ENCODE measurements at places on chromosomes 1 and 21.

DNA sequence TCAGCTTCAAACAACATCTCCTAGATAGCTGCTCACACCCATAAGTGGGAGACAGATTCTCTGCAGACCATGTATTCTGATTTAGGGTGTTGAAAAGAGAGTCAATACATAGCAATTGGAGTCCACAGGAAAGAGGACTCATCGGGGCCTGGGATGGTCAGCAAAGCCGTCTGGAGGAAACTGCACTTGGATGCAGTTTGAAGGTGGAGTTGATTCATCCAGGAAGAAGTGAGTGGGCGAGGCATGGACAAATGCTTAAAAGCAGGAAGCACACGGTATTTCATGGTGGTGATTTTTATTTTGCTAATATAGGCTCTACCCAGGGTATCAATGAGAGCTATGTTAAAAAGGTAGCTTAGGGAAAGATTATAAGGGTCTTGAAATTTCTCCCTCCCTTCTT, 36.8 kb upstream of the DIRAS3 start:
- DNase-seq, result peak; percentile 53

DNA sequence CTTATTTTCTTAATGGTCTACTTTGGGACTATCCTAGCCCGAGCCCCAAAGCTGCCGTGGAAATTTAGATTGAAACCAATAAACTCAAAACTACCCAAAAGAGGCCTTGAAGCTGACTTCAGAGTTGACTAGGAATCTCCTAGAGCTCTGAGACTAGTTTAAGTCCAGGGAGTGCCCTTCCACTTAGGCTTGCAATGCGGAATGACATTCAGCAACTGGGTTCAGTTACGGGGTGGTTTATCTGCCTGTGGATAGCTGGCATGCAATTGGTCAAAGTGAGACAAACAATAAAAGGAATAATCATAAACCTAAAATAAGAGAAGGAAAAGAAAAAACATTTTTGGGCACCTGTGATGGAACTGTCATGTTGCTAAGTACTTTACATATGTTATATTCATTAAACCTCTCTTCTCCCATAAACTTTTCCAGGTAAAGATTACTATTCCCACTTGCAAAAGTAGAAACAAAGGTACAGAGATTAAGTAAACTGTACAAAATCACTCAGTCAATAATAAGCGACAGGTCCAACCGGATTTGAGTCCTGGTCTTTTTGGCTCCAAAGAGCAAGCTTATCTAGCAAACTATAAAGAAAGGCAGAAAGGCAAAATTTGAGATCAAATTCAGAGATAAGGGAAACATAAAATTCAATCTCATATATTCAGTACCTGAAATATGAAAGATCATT, 56.5 kb downstream of the GPATCH2 start:
- no peak for DNase-seq

GRCh38 chr1:153899509-153899908, 23.3 kb downstream of the GATAD2B start:
- no peak for DNase-seq

GRCh38 chr1:63772876-63773275, 941 bp upstream of the ROR1 start:
- DNase-seq, result no peak

DNA sequence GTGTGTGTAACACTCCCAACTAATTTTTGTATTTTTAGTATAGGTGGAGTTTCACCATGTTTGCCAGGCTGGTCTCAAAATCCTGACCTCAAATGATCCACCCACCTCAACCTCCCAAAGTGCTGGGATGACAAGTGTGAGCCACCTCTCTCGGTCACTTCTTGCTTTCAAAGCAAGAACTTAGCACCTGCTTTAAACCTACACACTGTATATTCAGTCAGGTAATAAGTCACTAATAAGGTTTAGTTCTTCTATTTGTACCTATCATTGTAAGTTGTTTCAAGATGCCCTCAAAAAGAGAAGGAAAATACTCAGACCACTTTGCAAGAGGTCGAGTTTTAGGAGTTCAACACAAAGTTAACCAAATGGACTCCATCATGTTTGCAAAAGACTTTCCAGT, 431.3 kb downstream of the MRPL39 start:
- DNase-seq, result no peak

GRCh38 chr1:220217383-220217988, 54.8 kb downstream of the RAB3GAP2 start:
- peak; percentile 35 for DNase-seq

- DNase-seq, result peak; percentile 50
Measured at GRCh38 chr21:33047231-33047630, 21.5 kb downstream of the OLIG2 start.

GRCh38 chr1:7407544-7407895, 363.6 kb upstream of the VAMP3 start:
- no peak for DNase-seq

DNA sequence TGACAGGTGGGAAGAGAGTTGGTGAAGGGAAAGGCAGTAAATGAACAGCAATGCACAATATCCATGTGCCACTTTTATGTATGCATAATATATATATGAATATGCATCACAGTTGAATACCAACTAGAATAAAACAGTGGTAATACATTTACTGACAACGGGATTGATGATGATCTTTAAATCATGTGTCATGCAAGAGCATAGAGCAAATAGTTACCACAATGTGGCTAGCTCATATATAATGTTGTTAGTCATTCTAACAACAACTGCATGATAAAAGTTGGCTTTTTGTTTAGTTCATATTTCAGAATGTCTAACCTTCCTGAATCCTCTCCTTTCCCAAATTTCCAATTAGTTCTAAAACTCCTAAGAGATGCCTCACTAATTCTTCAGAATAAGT, 46.4 kb downstream of the GORAB start:
- DNase-seq, result no peak

DNA sequence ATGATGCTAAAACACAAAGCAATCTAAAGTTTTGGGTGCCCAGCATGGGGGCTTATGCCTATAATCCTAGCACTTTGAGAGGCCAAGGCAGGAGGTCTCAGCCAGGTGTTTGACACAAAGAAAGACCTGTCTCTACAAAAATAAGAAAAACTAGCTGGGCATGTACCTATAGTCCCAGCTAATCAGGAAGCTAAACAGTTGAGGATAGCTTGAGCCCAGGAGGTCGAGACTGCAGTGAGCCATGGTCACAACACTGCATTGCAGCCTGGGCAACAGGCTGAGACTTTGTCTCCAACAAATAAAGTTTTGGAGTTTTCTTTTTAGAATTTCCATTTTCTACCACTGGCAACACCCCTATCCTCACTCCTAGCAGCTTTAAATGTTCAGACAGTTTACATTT, 55.1 kb upstream of the GUCA2A start:
- DNase-seq, result no peak

DNA sequence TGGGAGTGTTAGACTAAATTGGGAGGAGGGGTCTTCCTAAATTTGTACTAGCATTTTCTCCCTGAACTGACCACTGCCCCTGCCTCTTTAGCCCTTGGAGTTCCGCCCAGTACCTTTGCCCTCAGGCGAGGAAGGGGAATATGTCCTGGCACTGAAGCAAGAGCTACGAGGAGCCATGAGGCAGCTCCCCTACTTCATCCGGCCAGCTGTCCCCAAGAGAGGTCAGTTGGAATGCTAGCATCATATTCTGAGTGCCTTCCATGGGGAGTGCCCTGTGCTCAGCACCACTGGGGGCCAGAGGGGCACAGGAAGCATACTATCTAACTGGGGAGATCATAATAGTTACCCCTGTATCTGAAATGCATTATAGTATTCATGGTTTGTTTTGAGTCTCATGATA, 10.7 kb downstream of the POLR3GL start:
- DNase-seq, result no peak

GRCh38 chr1:151839457-151840403, at the start of gene C2CD4D:
C2CD4D (minus strand) TSS chr1:151839820; CDS start chr1:151838989, 831 bp downstream.
- peak; percentile 57 for DNase-seq

- peak; percentile 56 for DNase-seq
Measured at GRCh38 chr1:234478152-234478480, 863 bp downstream of the TARBP1 start.

DNA sequence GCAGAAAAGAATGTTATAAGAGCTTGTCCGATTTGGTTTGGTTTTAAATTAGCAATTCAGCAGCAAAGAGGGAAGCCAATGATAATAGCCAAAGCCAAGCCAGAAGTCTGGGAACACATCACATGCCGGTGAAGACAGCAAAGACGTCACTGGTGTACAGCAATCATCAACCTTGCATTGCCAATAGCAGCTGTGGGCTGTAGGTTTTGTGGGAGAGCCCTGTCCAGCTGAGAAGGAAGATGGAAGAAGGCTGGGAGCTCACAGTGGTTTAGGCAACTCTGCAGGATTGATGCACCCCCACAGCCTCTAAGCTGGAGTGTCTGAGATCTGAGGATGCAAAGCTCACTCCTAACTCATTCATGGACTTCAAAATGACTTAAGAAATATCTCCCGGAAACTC, 338.7 kb downstream of the SIPA1L2 start:
- no peak for DNase-seq

- DNase-seq, result peak; percentile 13
Measured at GRCh38 chr1:41741244-41741643, 177.5 kb downstream of the HIVEP3 start.

DNA sequence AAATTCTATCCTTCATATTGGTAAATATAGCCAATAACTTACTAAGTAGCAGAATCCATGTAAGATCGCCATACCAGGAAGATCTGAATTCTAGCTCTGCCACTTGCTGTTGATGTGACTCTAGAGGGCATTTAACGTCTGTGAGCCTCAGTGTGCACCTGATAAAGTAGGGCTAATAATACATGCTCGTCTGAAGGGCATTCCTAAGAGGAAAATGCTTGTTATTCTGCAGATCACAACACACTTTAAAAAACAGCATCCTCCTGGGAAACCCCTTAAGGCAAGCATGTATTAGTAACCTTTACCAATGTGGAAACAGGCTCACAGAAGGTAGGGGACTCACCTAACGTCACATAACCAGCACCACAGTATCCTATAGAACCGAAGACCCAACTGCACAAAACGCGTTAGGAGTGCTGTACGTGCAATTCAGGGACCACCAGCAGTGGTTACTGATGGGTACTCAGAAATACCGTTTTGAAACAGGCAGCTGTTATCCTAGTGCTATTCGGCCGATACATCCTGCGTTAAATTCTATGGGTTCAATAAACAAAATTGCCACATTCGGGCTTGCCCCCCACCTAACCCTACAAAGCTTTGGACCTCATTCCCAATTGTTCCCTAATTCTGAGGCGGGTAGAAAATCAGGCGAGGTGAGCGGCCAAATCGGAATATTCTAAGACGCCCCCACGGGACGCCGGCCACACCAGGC, 758 bp downstream of the DEPDC1 start:
- peak; percentile 17 for DNase-seq

GRCh38 chr1:93629101-93630059, 52.3 kb downstream of the BCAR3 start:
- peak; percentile 74 for DNase-seq

GRCh38 chr1:154809436-154810413, 60.4 kb downstream of the KCNN3 start:
- DNase-seq, result peak; percentile 74

DNA sequence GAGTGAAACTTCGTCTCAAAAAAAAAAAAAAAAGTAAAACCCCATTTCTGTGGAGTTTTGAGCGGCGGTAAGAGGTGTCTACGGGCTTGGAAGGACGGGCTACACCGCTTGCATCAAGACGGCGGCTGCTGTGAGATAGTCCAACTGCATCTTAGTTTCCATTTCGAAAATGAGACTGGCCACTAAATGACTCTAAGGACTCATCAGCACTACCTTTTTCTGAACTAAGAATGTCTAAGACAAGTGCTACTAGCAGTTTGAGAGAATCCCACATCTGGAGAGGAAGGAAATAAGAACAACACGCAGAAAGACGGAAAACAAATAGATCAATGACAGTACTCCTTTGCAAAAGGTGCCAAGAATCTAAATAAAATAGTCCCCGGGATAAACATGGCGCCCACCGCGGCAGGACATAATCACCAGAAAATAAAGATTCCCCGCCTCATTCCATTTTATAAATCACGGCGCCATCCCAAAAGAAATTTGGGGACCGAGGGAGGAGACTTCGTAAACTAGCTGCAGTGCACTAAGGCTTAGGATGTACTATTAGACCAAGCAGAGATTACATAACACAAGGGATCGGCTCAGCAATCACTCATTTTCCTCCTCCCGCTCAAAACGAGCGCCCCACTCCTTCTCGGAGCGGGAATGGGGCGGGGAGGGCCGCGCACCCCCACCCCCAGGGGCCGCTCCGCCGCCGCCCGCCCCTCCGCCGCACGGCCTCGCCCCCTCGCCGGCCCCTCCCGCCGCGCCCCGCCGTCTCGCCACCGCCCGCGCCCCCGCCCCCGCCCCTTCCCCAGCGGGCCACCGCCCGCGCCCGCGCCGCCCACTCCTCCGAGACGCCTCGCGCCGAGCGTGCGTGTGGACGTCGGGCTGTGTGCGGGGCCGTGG, 1.1 kb downstream of the POGZ start:
- peak; percentile 68 for DNase-seq

- DNase-seq, result no peak
Measured at GRCh38 chr1:201366696-201367095, 10.8 kb downstream of the TNNT2 start.

DNA sequence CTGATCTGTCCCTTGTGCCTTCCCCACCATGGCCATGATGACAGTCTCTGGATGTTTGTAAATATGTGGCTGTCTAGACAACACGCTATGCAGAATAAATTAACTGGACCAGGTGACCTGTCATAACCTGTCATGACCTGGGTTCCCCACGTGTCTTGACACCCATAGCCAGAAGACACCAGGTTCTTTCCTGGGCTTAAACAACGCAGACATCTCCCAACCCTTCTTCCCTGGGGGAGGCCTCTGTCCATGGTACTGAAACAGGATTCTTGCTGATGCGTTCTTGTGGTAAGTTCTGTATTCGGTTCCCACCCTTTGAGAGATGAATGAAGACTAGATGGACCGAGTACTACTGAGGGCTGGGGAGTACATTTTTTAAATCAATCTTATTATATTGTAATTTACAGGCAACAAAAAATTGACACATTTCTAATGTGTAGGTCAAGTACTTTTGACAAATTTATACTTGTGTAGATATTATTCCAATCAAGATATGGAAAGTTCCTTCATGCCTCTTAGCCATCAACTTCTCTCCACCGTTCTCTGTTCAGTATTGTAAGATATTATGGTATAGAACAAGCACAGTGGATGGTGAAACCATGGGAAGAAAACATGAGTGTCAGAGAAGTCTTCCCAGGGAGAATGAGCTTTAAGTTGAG, 738.8 kb downstream of the PTPRU start:
- DNase-seq, result peak; percentile 27

DNA sequence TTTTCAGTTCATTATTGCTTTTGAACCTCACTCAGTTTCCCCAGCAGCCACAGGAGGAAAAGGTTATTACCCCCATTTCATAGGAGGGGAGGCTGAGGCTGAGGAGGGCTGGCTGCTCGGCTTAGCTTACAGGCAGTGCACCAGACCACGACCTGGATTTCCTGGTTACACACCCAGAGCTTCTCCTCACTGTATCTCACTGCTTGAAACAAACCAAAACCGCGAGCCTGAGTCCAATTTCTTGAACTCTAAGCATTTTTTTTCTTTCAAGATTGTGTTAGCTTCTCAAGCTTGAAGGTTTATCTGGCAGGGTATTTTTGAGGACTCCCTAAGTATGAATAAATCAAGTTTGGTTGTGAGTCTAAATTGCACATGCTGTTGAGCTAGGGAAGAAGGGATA, 188.9 kb upstream of the EDN2 start:
- DNase-seq, result no peak

GRCh38 chr1:74193908-74194307, 4.1 kb downstream of the LRRIQ3 start:
- peak; percentile 29 for DNase-seq

GRCh38 chr1:173206816-173207568, at the start of gene TNFSF4:
TNFSF4 (minus strand) TSS chr1:173207331; CDS start chr1:173207176, 155 bp downstream.
- DNase-seq, result no peak

Measured in bronchial epithelial cell (primary cell).